ENCODE measurements at places on chromosomes 3 and 15. TPM values are rescaled to one million over a fixed set of nuclear protein-coding genes. Genes with fewer than 3 reads are reported as not detected.

Gene ACTRT3
- 3.4 TPM for total RNA-seq

Gene HHATL
- not detected for total RNA-seq

Gene ZNF639
- total RNA-seq: 59.6 TPM

Gene ARID3B
- total RNA-seq: 3.2 TPM

Gene GOLGA6C
- not detected for total RNA-seq

Gene CCDC54
- total RNA-seq: not detected

Gene CP
- total RNA-seq: not detected

All from smooth muscle cell of the umbilical artery (primary cell).